NCI-H524 treated with DMSO at 0.1 percent for 48 hours (cell line): ENCODE measurements at places on chromosomes 11 and 22.

- no peak for DNase-seq
These were observed 481.7 kb upstream of the CADM1 start for GRCh38 chr11:115985896-115986295.

DNA sequence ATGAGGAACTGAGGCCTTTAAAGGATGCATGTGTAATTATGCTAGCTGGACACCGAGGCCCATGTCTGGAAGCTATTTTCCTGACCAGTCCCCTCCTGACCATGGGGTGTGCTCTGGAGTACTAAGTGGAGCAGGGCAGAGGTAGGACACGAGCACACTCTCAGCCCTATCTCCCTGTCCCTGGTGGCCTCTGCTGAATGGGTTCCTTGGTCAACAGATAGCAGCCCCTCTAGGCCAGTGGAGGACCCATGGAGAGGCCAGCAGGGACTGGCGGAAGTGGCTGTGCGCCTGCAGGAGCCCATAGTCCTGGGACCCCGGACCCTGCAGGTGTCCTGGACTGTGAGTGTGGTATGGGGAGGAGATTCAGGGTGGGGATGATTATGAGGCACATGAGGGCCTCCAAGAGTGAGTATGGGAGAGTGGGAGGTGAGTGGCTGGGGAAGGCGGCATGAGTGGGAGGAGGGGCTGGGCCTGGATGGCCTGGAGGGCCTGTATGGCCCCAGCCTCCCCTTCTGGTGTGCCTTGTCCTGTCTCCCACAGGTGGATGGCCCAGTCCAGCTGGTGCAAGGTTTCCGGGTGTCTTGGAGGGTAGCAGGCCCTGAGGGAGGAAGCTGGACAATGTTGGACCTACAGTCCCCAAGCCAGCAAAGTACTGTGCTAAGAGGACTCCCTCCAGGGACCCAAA is 9.5 kb downstream of the ROBO3 start:
- DNase-seq, result no peak

- no peak for DNase-seq
These were observed 19.7 kb downstream of the CTR9 start for GRCh38 chr11:10770626-10771254.

DNA sequence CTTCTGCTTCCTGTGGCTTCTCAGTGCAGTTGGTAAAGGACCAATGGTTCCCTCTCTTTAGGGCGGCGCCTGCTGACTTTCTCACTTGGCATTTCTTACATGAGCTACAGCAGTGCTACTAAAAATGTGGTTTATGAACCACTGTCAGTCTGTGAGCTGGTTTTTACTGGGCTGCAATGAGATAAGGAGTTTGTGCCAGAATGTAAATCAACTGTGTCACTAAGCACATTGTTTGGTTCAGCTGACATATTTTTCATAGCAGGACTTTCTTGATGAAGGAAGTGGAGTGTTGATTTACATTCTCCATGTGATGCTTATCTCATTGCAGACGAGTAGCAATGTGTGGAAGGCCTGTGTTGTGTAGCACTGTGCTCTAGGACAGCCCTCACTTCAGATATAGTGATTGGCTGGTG is 463.3 kb downstream of the SOX6 start:
- no peak for DNase-seq
